Ovary (tissue), 10 donors: ENCODE measurements at places on chromosomes 11 and 22. TPM values are rescaled to one million over a fixed set of nuclear protein-coding genes. Genes with fewer than 3 reads are reported as not detected.
A peak's percentile ranks its signal among the peaks of the same experiment; 100 is the strongest.

GRCh38 chr22:37739611-37740049 lies 42.8 kb downstream of the TRIOBP start:
- DNase-seq = no peak

- no peak for DNase-seq
These were observed 56.4 kb downstream of the TRAF6 start for GRCh38 chr11:36453678-36454077.

The PAX6 gene
- polyA plus RNA-seq = not detected

DNA sequence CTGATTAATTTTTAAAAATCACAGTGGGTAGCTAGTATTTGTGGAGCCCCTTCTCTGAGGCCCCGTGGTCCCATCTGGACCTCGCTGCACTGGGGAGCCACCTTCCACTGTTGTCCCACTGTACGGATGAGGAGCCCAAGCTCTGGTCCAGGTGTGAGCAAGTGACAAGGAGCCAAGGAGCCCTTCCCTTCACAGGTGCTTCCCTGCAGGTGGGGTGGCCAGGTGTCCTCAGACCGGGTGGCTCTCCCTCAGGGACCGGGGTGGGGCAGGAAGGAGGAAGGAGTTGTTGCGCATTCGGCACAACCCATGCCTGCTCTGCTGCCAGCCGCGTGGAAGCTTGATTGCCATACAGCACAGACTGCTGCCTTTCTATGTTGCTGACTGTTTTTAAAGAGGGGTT lies 10.4 kb upstream of the SEPTIN5 start:
- DNase-seq = no peak

The CDHR5 gene
- 0.07 TPM for polyA plus RNA-seq

The YPEL1 gene
- polyA plus RNA-seq = 10.2 TPM

The FGF19 gene
- polyA plus RNA-seq = not detected

GRCh38 chr11:125871391-125872137 lies 15.9 kb upstream of the HYLS1 start:
- no peak for DNase-seq

DNA sequence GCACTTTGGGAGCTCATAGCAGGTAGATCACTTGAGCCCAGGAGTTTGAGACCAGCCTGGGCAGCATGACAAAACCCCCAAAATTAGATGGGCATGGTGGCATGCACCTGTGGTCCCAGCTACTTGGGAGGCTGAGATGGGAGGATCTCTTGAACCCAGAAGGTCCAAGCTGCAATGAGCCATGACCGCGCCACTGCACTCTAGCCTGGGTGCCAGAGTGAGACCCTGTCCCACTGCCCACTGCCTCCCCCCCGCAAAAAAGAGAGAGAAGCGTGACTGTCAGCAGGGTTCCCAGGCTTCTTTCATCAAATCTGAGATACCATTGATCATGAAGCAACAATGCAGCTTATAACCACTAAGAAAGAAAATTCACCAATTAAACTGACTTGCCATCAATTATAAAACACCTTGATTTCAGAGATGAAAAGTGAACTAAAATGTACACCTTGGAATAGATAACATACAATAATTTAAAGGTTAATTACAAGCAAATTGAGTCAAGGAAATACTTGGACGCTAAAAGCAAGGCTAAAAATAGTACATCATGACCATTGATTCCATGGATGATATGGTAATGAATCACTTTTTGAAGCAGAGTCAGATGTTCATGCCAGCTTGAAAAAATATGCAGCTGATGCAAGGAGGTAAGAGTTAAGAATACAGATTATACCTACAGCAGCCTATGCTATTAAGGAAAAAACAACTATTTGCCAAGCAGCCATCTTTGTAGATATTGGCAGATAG lies 90.8 kb upstream of the ALKBH3 start:
- no peak for DNase-seq

The VPS11 gene
- polyA plus RNA-seq = 47.8 TPM

DNA sequence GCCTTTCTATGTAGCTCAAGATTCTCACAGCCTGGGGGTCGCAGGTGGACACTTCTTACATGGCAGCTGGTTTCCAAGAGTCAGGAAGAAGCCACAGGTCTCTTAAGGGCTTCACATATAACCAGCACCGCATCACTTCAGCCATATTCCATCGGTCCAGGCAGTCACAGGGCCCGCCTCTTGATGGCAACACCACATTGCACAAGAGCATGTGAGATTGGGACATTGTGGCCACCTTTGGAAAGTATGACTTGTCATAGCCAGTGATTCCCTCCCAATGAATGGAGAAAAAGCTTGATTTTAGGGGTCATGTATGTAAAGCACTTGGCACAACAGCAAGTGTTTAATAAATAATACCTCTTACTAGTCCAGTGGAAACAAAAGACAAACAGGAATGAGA lies 98.3 kb downstream of the NCAM1 start:
- DNase-seq = no peak

DNA sequence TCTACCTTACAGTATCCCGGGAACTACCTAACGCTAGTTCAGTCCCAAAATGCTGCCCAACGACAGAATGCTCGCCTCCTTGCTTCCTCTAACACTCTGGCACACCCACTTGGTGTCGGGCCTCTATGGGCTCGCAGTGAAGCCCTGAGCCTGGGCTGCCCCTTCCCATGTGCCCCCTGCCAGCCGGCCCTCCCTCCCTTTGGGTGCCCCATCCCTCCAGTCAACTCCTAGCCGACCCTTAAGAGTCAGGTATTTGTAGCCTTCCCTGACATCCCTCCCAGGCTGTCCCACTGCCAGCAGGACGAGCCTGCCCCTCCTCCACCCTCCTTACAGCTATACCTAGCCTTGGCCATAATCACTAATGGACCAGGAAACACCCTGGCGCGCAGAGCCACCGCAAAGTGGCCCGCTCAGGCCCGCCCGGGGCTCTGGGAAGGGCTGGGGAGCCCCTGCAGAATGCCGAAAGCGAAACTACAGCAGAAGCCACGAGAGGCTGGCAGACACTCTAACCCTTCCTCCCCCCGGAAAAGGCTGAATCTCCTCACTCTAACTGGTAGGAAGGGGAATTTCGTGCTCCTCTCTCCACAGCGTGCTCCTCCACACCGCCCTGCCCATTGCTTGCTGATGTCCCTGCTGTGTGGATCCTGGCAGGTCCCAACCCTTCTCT lies 8.2 kb downstream of the CBX7 start:
- no peak for DNase-seq

The NXPE4 gene
- polyA plus RNA-seq = 0.35 TPM

DNA sequence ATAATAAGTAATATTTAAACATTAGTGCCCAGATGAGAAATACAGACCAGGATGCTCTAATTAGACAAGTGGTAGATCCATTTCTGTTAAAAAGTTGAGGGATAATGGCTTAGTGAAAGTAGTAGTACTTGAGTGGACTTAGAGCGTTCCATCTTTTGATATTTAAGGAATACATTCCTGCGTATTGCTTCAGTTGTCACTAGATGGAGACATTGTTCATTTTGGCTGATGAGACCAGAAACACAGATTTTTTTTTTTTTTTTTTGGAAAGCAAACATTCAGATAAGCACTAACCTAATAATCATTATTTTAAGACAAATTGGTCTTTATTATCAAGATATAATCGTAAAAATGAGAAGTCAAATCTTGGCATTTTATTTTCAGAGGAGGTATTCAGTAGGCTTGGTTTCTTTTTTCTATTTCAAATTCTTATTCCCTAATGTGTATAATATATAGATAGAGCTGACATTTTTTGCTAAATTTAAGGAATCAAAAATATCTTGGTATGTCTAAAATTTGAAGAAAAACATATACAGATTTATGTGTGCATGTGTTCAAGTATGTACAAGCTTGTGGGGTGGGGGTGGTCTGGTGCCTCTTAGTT lies 92.9 kb downstream of the DYNC2H1 start:
- no peak for DNase-seq

GRCh38 chr11:113393501-113393985 lies 6.0 kb downstream of the ANKK1 start:
- no peak for DNase-seq

GRCh38 chr11:131744847-131745246 lies 374.4 kb downstream of the NTM start:
- no peak for DNase-seq

DNA sequence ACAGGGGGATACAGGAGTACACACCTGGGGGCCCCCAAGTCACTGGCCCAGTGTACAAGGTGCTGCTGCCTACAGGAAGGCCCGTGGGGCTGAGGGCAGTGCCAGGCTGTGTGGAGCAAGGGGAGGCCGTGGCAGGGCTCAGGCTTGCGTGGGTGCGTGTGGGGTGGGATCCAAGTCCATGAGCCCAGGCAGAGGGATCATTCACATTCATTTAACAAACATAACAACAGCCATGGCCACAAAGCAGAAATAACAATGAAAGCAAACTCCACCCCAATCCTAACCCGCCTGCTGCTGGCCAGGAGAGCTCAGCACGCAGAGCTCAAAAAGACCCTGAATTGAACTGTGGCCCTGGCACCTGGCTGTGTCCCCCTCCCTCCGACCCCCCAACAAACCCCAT lies 17.0 kb upstream of the SCGB1A1 start:
- no peak for DNase-seq

DNA sequence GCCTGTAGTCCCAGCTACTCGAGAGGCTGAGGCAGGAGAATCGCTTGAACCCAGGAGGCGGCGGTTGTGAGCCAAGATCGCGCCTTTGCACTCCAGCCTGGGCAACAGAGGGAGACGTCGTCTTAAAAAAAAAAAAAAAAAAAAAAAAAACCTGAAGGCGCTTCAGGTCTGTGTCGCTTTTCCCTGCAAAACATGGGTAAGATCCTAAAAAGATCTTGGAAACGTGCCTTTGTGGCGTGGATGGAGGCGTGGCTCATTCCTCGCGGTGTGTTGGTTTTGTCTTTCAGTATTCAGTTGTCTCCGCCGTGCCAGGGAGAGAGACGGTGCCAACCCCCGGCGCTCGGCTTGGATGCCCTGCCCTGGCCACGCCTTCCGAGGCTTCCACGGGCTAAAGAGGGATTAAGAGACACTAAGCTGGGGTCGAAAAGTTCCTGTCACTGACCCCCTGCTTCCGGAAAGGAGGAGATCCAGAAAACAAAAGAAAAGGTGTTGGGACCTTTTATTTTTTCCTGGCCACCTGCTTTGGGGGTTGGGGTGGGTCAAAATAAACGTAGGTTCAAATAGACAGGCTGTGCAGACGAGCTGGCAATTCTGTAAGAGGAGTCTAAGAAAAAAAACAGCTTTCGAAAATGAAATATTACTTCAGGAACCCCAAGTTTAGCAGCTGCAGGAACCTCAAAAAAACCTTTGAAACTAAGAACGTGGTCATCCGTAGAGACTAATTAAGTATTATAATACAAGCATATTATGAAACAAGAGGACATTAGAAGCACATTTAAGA lies 1.1 kb upstream of the SLC35F2 start:
- peak; percentile 46 for DNase-seq

The MYO18B gene
- polyA plus RNA-seq = 0.03 TPM

DNA sequence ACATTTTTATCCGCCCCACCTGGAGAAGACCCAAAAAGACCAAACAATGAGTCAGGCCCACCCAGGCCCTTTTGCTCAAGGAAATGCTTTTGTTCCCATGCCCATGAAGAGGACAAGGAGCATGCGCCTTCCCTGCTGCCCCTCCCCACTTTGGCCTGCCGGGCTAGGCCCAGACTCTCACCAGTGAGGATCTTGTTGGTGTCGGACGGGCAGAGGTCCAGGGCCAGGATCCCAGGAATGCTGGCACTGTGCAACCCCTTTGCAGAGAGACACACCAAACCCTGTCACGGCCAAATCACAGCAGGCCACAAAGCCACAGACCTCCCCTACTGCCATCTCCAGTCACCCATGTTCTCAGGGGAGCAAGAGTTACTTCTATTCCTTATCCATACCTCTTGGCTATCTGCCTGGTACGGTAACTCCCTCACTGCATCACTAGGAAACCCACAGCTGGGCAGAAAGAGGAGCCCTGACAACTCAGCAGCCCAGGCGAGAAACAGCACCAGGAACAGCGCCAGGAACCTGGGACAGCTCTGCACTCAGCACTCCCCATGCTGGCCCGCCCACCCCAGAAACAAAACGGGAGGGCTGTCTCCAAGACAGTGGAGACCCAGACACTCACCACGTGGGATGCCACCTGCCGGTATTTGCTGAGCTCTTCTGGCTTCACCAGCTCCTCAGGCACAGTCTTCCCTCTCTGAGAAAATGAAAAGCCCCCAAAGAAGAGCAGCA lies 5.5 kb downstream of the PRPF19 start:
- DNase-seq = no peak

- DNase-seq = peak; percentile 74
These were observed at the start of gene B4GALNT4 for GRCh38 chr11:369336-370018. B4GALNT4 (plus strand) TSS chr11:369499; CDS start chr11:369804, 305 bp downstream.

The NFRKB gene
- 15.3 TPM for polyA plus RNA-seq

DNA sequence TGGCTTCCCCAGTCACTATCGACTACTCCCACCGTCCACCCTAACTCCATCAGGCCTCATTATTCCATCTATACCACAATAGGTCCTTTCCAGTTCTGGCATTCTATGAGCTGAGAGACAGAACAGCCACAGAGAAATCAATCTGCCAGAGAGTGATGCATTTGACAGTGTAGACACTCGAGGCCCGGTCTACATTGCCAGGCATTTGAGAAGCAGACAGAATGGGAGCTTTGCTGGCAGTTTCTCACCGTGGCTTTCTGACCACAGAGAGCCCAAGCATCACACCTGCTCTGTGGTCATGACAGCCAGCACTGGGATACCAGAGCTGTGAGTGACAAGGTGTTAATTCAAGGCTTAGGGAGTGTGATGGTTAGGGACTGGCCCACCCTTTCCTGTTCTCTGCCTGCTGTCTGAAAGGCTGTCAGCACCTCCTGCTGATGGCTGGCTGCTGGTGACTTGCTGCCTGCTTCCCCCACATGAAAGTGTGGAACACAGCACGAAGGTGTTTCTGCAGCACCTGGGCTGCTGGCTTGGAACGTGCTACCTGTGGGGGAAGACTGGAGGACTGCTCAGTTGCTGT lies 137.8 kb downstream of the KIRREL3 start:
- DNase-seq = no peak

The NLRX1 gene
- polyA plus RNA-seq = 3.1 TPM

The TSKU gene
- 22.0 TPM for polyA plus RNA-seq

- no peak for DNase-seq
These were observed 194.0 kb downstream of the LARGE1 start for GRCh38 chr22:33726294-33726734.

DNA sequence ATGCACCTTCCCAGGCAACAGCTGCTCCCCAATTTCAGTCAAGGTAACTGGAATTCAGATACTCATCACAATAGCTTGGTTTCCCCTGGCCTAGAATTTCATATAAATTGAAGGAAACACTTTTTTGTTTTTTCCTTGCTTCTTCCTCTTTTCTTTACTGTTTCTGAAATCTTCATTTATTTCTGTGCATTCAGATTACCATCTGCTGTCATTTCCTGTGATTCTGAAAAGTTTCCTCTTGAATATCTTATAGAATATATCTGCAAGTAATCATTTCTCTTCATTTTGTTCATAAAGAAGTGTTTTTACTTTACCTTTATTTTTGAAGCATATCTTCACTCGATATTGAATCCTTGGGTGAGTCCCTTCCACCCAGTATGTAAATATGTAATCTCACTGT lies 85.3 kb downstream of the GAB4 start:
- no peak for DNase-seq

DNA sequence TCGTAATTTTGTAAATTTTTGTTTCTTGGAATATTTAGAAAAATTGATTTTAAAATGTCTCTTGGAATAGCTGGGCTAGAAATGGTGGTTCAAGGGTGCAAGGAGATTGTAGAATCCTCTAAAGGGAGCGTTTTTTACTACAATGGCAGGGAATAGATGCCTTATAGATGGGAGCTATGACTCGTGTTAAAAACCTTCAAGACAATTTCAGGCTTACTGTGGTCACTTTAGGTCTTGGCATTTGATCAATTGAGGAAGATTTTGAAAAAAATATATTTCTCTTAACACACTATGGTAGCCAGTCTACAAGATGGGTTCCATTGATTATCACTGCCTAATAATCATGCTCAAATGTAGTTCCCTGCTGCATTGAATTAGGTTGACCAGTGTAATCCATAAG lies 25.0 kb downstream of the METTL15 start:
- no peak for DNase-seq
